ENCODE measurements at places on chromosomes 3 and 15. TPM values are rescaled to one million over a fixed set of nuclear protein-coding genes. Genes with fewer than 3 reads are reported as not detected.

Gene IL20RB
- total RNA-seq: 3.4 TPM

Gene CLRN1
- total RNA-seq: not detected

Gene PRR20G
- total RNA-seq: not detected

- DNase-seq: no peak
Observed at GRCh38 chr3:181985386-181985785, 273.7 kb downstream of the SOX2 start.

GRCh38 chr3:23055733-23056376 is 147.3 kb upstream of the UBE2E2 start:
- no peak for DNase-seq

- DNase-seq: peak; percentile 80
Observed at GRCh38 chr3:192917028-192917403, 640 bp downstream of the MB21D2 start.

- DNase-seq: no peak
Observed at GRCh38 chr15:87752250-87752951, 504.1 kb downstream of the NTRK3 start.

DNA sequence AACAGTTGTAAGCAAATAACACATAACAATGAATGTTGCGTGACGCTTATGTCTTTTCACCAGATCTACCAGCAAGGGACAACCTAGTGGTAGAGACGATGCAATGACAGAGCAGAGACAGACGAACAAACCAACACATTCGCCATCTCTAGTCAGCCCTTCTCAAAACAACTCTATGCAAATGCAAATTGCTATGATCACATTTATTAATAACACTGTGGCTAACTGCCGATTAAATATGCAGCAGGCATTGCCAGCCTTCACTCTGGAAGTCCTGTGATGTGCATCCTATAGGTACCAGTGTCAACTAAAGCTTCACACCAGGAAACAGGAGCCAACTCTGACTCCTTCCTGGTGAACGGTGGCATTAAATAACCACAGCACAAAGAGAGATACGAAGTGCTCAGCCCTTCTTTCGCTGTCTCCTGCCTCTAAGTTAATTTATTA is 94.2 kb downstream of the FOXP1 start:
- DNase-seq: no peak

Measured in HT-29 (cell line).